Bronchial epithelial cell (primary cell): ENCODE measurements at places on chromosomes 6 and 20.

DNA sequence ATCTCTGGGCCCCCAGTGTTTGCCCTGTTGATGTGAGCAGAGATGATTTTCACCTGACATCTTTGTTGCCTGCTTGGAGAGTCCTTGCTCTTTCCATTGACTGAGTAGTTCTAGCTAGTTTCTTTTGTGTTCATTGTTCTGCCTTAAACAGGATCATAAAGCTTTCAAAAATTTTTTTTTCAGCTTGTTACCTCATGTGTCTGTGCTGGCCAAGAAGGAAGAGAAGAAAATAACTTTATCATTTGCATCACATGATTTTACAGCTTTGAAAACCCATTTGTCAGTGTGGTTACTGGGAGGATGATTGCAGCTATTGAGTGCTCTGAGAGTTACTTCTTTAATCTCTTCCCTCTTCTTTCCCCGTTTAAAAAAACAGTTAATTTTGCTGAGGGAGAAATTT is 16.0 kb downstream of the FOXO3 start:
- DNase-seq: no peak

DNA sequence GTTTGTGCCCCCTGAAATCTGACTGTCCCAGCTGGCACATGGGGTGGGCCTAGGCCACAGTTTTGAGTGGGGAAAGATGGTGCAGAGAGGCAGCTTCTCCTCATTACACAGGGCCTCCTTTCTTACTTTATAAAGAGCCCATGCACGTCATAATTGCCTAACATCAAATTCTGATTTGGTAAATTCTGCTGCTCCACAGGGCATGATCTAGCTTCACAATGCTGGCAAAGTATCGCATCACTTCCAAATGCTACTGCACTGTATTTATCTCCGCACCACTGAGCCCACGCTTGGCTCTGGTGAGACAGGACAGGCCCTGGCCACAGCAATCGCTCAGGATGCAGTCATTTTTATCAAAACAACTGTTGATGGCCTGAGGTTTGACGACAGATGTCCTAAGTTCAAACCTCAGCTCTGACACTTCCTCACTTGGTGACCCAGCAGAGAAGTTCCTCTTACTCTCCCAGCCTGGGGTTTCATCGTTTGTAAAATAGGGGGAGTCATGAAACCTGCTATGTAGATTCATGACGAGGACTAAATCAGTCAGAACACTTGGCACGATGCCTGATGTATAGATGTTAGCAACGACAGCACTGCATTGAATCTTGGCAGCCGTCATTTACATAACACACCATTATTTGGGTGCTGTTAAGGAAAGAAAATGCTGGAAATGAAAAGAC is 187.9 kb downstream of the TTLL2 start:
- DNase-seq: no peak

DNA sequence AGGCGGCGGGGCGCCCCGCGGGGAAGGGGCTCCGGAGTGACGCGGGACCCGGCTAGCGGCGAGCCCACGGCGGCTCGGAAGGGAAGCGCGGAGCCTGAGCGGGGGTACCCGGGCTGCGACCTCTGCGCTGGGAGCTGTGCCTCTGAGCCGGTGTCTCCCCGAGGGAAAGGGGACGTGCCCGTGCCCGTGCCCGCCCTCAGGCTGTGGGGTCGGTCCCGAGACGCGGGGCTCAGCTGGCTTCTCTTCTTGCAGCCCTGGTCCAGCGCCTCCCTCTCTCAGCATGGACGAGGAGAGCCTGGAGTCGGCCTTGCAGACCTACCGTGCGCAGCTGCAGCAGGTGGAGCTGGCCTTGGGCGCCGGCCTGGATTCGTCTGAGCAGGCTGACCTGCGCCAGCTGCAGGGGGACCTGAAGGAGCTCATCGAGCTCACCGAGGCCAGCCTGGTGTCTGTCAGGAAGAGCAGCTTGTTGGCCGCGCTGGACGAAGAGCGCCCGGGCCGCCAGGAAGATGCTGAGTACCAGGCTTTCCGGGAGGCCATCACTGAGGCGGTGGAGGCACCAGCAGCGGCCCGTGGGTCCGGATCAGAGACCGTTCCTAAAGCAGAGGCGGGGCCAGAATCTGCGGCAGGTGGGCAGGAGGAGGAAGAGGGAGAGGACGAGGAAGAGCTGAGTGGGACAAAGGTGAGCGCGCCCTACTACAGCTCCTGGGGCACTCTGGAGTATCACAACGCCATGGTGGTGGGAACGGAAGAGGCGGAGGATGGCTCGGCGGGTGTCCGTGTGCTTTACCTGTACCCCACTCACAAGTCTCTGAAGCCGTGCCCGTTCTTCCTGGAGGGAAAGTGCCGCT is 686 bp downstream of the ZGPAT start:
- no peak for DNase-seq

GRCh38 chr20:62647521-62648317 is 5.4 kb downstream of the SLCO4A1 start:
- no peak for DNase-seq

DNA sequence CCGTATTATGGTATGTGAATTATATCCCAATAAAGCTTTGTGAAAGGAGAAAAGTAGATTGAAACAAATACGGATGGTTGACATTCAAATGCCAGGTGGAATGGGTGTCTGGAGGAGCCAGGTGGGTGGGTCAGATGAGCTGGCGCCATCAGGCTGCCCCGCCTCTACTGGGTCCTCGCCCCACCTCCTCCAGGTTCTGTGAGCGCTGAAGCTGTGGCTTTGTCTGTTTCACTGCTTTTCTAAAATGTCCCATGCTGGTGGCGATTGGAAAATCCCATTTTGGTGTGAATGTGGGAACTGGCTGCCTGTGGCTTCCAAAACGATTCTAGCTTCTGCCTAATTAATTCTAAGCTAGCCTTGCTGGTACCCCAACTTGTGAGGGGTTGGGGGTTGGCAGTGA is 16.5 kb downstream of the DUSP22 start:
- no peak for DNase-seq

GRCh38 chr20:16583474-16583873 is 10.2 kb upstream of the KIF16B start:
- no peak for DNase-seq

DNA sequence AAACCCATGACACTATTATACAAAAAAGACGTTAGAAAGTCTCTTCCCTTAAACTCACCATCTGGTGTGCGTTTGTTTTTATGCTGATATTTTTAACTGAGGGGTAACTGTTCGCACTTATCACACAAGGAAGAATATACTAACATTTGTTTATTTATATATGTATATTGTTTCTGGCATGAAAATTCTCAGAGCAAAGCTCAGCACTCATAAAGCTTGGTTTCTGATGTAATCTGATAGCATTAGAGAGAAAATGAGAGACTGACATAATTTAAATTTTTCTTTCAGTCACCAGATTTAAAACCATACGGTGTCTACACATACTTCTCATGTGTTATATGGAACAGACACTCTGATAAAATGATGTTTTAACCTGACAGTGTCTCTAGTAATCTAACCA is 6.9 kb downstream of the BLOC1S5 start:
- DNase-seq: no peak
